ENCODE measurements at places on chromosomes 5 and 9.
A peak's percentile ranks its signal among the peaks of the same experiment; 100 is the strongest.

DNA sequence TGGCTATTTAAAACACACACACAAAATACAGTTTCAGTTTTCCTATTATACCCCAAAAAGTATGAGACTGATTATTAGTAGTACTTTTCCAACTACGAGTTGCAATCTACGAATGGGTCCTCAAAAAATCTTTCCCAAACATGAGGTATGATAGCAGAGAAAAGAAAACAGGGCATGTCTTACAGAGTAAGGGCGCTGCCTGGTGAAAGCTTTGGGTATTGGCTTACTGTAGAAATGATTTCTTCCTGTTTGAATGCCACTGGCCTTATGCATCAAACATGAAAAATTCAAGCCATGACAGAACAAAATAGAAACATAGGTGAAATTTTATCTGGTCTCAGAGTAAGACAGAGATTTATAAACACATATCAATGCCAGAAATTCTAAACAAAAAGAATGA, 448.0 kb downstream of the SPOCK1 start:
- DNase-seq: no peak

GRCh38 chr5:34007201-34007620, 639 bp downstream of the AMACR start:
- no peak for DNase-seq

DNA sequence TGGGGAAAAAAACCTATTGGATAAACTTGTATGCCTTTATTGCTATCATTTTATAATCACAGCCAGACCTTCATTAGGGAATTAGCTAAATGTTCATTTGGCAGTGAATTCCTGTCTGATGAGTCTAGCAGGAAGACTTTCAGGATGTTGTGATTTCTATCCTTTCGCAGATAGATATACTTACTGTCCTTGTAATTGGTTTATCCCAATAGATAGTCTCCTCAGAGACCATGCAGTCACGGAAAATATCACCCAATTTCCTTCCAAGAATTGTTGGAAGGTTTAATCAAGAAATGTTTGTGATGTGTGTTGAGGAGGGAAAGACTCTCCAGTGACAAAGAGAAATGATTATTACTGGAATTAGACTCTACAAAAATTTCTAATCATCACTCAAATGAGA, 1937.9 kb upstream of the WWC1 start:
- no peak for DNase-seq

DNA sequence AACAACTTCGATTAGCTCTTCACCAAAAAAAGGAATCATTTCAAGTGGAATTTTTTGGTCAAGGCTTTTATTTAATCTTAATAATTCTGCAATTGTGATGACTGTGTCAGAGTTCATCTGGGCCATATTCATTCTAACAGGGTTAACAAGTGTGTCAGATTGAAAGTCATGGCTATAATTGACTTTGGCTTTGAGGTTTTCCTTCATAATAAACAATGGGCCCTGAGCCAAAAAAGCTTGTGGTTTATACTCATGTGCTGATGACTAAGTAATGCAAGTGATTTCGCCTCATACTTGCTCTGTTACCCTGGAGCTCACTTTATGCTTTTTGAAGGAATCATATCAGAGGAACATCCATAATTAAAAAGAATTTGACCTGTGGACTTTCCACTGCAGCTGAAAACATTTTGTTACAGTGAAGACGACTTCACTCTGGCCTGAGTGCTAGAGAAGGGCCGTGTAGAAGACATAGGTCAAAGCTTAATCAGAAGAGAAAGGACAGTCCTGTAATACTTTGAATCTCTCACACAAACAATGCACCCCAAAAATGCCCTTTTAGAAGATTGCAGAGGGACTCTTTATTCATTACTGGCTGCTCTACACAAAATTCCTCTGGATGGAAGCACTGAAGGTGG, 101.7 kb downstream of the GDNF start:
- peak; percentile 93 for DNase-seq

- no peak for DNase-seq
These were observed 439.0 kb downstream of the ENC1 start for GRCh38 chr5:74201334-74202081.

GRCh38 chr5:149382517-149383220, 3.6 kb upstream of the IL17B start:
- DNase-seq: no peak

DNA sequence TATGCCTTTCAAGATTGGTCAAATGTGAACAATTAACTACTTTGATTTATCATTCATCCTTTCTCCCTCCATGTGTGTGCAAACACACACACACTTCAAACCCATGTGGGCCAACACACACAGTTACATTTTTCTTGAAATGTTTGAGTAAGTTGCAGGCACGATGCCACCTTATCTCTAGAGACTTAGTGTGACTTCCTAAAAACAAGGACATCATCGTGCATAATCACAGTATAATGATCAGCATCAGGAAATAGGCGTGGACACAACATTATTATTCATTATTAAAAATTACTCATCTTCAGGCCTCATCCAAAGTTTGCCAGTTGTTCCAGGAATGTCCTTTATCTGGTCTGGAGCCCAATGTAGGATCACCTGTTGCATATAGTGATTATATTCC, 209.5 kb downstream of the GNA14 start:
- DNase-seq: no peak

DNA sequence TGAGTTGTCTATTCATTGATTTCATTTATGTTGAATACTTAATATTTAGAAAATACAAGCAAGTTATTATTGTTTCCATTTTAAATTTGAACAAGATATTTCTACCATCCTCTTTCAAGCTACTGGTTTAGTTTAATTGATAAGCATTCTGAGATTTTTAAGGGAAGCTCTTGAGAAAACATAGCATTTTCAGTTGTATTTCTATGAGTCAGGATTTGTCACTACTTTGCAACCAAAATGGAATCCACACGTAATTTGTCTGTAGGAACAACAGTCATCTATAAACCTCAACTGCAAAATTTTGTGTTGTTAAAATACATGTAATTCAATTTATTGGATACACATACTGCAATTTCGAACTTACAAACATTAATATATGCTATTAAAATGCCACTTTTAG, 74.0 kb downstream of the PRR16 start:
- no peak for DNase-seq

- no peak for DNase-seq
These were observed 592.1 kb downstream of the TLE4 start for GRCh38 chr9:80163889-80164288.

- DNase-seq: no peak
These were observed 259.4 kb downstream of the GADD45G start for GRCh38 chr9:89864257-89864656.

DNA sequence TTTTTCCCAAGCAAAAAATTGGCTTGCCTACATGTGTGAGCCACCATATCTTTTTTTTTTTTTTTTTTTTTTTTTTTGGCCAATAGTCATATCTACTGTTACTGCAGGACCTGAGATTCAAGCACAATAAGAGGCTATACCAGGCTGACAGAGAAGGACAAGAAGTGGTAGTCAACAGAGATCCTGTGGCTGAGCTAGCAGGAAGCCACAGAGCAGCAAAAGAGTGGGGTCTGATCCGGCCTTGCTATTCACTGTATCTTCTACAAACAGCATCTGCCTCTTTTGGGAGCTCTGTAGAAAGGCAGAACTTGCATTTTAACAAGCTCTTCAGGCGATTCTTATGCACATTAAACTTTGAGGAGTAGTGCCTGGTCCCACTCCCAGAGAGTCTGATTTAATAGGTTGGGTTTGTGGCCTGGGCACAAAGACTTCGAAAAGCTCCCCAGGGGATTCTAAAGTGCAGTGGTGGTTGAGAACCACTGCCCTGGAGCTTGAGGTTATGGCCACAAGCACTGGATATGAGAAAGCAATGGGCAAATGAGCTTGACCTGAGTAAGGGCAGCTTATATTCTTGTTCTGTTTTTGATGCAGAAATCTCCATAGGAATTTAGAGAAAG, 162.8 kb downstream of the PIK3R1 start:
- no peak for DNase-seq
